ENCODE measurements at places on chromosomes 11 and 22.

- no peak for DNase-seq
These were observed 82.0 kb downstream of the SLC1A2 start for GRCh38 chr11:35337136-35337913.

DNA sequence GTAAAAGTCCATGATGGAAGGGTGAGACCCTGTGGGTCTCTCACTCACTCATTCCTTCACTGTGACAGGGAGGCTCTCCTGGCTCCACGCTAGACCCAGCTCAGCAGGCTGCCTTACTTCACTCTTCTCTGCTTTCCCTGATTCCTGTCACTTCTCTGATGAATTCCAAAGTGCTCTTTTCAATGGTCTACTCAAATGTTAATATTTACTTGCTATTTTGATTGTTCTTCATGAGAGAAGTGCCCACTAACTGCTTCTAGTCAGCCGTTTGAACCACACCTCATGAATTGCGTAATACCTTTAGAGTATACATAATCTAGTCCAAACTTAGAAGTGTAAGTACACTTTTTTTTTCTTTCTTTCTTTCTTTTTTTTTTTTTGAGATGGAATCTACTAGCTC is 1350.2 kb upstream of the RAG2 start:
- no peak for DNase-seq

- no peak for DNase-seq
These were observed 41.8 kb upstream of the ZBTB16 start for GRCh38 chr11:114017723-114018122.

- DNase-seq: no peak
These were observed 33.4 kb downstream of the KCNQ1OT1 start for GRCh38 chr11:2666401-2666741.

GRCh38 chr11:92396133-92396532 is 171.5 kb downstream of the FAT3 start:
- DNase-seq: no peak

GRCh38 chr11:120172054-120172911 is 34.4 kb upstream of the TRIM29 start:
- DNase-seq: peak; percentile 38

- no peak for DNase-seq
These were observed 81.2 kb downstream of the EXT2 start for GRCh38 chr11:44176546-44177213.

- DNase-seq: no peak
These were observed 141.8 kb downstream of the MPPED1 start for GRCh38 chr22:43553451-43554258.

DNA sequence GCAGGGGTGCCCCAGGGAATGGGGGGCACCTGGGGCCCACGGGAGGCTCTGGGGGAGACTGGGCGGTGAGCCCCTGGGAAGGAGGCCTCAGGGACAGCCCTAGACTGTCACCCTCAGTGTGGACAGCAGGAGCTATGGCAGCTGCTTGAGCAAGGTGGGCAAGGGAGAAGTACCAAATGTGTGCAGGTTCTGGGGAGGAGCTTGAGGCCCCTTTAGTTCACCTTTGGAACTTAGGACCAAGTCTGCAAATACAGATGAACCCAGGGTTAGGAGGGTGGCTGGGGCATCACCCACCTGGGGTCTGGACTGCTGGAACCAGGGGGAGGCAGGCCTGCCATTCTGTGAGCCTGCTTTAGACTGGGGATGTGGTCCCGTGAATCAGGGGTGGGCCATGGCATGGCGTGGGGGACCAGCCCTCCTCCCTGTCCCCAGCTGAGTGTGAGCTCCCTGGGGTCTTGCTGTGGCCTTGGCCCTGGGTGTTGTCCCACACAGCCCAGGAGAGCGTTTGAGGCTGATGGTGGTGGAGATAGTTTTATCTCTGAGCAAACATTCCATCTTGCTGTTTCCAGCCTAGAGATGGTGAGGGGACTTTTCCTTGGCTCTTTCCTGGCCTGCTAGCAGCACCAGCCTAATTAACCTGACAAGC is 122.3 kb downstream of the KCNQ1 start:
- DNase-seq: no peak

DNA sequence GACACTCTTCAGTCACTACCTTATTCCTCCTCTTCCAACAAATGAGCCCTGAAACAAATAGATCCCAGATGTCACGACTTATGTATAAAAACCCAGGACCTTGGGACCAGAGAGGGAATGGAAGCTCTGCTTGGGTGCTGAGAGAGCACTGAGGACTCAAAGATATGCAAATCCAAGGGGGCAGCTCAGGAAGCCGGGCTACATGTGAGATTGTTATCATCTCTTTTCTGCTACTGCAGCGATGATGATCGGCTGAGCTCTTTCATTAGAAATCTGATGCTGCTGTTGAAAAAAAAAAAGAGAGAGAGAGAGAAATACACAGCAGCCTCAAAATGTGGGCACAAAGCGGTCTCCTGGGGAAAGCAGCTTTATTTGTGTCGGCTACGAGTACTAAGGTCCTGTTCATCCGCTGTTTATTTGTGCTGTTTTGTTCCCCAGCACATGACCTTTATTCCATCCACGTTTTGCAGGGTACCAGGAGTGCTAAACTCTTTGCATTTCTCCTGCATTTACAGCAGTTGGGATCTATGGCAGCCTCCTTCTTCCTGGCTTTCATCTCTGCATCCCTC is 120.2 kb downstream of the TRIM29 start:
- DNase-seq: no peak

DNA sequence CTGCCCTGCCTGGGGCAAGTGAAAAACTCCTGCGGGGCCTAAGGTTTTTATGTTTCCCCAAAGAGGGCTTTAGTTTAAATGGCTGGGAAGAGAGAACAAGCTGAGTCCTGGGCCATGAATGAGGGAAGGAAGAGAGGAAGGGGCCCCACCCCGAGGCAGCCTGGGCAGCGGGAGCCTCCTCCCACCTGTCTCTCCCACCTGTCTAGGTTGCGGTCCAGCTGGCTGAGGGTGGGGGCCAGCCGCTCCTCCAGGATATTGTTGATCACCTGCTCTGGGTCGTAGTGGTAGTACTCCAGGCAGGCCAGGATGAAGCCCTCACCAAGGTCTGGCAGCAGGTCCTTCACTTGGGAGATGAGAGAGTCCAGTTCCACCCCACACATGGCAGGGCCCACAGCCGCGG is 34.6 kb downstream of the UQCR10 start:
- no peak for DNase-seq

GRCh38 chr11:86747801-86748200 is 52.5 kb upstream of the PRSS23 start:
- DNase-seq: no peak

All from hypothalamus (tissue), 51 donors.